ENCODE measurements at places on chromosomes 11 and 22.

DNA sequence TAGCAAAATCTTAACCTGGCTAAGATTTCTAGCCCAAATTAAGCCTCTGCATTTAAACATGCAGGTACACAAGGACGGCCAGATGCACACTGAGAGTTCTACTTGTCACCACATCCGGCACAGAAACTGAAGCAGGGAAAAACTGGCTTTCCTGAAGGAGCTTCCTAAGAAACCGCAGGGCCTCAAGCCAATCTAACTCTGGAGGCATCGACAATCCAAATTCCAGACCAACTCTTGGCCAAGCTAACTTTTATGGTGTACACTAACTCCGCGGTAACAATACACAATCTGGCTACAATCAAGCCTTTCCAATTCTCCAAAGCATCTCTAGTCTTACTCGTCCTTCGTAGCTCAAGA, 1.2 kb downstream of the MSANTD2 start:
- DNase-seq, result no peak

DNA sequence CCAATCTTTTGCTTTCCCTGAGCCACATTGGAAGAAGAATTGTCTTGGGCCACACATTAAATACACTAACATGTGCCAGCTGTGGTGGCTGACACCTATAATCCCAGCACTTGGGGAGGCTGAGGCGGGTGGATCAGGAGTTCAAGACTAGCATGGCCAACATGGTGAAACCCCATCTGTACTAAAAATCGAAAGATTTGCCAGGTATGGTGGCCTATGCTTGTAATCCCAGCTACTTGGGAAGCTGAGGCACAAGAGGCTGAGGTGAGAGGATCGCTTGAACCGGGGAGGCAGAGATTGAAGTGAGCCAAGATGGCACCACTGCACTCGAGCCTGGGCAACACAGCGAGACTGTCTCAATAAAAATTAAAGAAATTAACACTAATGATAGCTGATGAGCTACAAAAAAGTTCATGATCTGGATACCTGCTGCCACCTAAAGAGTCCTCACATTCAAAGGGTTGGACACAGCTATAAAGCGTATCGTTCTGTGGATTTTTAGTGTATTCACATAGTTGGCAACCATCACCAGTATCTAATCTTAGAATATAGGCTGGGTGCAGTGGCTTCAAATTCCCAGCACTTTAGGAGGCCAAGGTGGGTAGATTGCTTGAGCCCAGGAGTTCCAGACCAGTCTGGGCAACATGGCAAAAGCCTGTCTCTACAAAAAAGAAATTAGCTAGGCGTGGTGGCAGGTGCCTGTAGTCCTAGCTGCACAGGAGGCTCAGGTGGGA, 3.4 kb upstream of the LDHC start:
- DNase-seq, result no peak

- no peak for DNase-seq
These were observed 103.9 kb downstream of the GGTLC2 start for GRCh38 chr22:22748297-22748743.

DNA sequence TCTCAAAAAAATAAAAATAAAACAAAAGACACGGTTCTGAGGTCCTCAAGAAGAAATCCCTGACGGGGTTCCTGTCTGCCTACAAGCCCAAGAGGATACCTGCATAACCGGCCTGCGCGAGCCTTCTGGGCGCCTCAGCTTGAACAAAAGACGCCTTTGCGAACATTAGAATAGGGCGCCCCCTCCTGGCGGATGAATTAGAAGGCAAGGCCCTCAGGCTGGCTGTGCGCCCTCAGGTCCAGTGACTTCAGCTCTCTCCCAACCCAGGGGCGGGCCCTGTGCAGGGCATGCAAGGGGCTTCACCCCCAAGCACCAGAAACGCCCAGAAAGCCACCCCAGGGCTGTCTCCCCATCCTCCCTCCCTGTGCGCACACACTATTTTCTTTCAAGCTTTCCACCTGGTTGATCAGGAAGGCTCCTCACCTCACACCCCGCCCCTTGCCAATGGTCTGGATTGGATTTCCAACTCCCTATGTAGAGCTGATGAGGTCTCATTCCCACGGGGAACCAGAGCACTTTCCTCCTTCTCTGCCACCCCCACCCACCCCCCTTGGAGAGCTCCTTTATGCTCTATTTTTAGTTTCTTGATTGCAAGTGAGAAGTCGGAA, 273.3 kb downstream of the BUD13 start:
- DNase-seq, result no peak

DNA sequence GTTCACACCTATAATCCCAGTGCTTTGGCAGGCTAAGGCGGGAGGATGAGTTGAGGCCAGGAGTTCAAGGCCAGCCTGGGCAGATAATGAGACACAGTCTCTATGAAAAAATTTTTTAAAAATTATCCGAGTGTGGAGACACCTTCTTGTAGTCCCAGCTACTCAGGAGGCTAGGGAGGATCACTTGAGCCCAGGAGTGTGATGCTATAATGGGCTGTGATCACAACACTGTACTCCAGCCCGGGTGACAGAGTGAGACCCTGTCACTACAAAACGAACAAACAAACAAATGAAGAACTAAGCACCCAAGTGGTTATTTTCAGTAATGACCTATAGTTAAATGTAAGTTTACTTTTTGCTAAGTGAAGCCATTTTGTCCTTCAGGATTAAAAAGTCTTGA, 32.3 kb downstream of the ANO5 start:
- DNase-seq, result no peak

- no peak for DNase-seq
These were observed 1.0 kb downstream of the POLA2 start for GRCh38 chr11:65262776-65263175.

DNA sequence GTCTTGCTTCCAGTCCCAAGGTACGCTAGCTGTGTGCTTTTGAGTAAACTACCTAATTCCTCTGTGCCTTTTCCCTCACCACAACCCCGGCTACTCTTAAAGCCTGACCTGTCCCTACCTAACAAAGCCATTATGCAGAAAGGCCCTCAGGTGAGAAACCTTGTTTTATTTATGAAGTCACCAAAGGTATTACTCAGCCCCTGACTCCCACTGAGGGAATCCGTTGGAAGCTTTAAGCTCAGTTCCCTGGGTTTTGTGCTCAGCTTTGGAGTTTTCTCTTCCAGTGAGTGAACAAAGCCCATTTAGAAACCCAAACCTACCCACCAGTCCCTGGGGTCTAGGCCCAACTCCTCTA, 90.9 kb downstream of the APIP start:
- DNase-seq, result no peak

DNA sequence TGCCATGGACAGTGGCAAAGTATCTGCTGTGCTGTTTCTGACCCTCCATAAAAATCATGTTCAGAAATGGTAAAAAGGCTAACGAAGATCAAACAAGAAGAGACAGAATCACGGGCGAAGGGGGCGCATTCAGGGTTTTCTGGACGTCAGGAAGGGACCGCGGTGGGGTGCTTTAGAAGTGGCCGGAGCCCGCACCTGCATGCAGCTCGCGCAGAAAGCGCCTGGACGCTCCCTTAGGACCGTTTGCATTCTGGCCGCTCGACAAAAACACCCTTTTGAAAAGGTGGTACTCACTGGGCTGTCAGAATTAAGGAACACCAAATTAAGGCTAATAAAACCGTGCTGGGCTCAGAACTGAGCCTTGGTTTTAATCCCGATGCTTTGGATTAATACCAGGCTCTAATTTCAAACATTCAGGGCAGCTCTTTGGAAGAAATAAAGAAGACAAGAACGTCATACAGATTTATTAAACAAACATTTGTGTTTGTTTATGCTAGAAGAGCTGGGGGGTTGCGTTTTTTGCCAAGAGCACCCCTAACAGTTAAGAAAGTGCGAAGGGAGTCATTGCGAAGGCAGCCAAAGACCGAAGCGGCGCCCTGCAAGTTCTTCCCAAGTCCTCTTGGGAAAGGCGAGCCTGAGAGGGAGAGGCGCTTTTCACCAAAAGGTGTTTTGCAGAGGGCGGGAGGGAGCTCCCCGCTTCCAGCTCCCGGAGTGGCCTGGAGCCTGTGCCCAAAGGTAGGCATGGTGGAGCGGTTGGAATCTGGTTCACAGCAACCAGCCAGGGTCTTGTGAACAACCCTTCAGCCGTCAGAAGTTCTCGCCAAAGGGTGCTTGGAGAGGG, 47.7 kb upstream of the DBX1 start:
- DNase-seq, result no peak

DNA sequence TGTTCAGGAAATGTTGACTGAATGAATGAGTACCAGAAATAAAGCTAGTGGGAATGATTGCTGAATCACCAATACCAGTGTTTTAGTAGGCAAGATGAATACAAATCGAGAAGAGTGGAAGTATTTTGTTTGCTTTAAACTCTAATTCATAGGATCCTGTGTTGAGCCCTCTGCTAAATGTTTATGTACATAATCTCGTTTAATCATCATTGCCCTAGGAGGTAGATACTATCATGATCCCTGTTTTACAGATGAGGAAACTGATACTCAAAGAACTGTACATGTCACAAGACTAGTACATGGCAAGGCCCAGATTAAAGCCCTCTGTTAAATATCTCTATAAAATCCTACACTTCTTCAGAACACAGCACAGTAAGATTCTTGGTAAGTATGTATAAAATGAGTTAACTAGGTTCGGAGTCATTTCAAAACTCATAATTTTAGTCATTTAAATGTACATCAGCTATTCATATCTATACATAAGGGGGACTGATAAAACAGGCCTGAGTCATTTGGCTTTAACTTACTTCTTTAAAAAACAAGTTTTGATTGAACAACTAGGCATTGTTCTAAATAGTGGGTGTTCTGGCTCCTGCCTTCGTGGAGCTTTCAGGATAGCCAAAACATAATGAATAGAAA, 97.1 kb downstream of the EXT2 start:
- no peak for DNase-seq

DNA sequence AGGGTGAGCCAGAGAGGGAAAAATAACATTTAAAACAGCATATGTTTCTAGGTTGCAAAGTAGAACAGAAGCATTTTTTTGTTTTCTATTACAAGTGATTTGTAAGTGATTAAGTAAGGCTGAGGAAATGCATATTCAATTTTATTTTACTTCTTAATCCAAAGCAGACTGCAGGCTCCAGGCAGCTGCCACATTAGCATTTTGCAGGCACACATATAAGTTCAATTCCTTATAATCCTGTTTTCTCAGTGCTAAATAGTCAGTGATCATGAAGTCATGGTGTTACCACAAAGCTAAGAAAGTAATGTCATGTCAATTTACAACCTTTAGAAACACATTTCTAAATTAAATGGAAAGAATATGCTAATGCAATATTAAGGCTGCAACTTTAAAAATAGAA, 149.8 kb downstream of the CNTN5 start:
- DNase-seq, result no peak

DNA sequence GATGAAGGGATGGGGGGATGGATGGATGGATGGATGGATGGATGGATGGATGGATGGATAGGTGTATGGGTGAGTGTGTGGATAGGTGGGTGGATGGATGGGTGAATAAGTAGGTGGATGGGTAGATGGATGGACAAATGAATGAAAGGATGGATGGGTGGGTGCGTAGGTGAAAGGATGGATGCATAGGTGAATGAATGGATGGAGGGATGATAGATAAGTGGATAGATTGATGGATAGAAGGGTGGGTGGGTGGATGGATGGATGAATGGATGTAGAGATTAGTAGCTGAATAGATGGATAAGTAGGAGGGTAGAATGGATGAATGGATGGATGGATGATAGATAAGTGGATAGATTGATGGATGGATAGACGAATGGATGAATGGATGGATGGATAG, 152.7 kb downstream of the MN1 start:
- DNase-seq, result no peak

GRCh38 chr22:19292458-19293230, 1.1 kb upstream of the CLTCL1 start:
- DNase-seq, result no peak

GRCh38 chr11:121246021-121246768, 46.4 kb upstream of the SC5D start:
- DNase-seq, result no peak

DNA sequence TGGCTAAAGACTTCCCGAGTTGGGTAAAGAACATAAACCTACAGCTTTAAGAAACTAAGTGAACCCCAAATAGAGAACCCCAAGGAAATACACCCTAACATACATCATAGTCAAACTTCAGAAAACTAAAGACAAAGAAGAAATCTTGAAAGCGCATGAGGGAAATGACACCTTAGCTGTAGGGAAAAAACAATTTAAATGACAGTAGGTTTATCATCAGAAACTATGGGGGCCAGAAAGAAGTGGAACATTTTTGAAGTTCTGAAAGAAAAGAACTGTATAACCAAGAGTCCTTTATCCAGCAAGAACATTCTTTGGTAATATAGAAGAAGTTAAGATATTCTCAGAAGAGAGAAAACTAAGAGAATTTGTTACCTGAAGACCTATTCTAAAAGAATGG, 15.5 kb upstream of the OR2AT4 start:
- no peak for DNase-seq

DNA sequence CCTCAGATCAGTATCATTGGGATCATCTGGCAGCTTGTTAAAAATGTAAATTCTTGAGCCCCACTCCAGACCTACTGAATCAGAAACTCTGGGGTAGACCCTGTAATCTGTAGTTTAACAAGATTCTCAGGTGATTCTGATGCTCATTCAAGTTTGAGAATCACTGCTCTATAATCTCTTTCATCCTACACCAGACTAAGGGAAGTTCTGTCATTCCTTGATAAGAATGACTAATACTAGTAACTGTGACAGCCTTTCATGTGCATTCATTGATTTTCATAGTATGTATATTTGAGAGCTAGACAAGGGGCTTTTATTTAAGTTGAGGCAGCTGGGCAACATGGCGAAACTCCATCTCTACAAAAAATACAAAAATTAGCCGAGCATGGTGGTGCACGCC, 30.0 kb downstream of the NAT10 start:
- DNase-seq, result no peak

DNA sequence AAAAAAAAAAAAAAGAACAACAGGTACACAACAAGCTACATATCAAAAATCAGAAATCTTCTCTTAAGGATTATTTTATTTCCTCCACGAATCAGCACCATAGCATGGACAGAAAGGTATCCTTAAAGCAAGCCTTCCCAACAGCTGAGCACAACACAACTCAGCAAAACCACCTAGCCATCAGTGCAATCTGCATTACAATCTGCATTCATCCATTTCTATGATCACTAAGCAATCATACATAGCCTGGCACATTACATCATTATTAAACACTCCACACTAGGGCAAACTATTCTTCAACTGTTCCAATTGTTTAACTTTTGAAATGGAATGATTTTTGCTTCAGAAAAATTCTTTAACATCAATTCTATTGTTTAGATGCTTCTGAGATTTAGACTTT, 29.0 kb downstream of the MRTFA start:
- DNase-seq, result no peak

DNA sequence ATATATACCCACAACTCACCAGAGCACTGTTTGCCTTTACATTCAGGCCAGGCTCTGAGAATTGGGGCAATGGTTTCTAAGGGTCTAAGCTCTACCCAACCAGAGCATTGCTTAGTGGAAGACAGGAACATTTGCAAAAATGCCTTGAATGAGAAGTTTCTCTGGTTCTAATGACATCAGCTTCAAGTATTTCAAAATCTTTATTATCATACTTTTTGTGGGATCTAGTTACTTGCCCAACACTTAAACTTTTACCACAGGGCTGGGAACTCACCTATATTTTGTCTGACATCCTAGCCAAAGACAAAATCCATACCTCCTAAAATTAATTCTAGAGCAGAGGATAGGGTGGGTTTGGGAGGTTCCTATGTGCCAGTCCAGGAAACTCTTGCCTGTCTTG, 51.5 kb downstream of the INSC start:
- DNase-seq, result no peak
